ENCODE measurements at places on chromosomes 2 and 18. TPM values are rescaled to one million over a fixed set of nuclear protein-coding genes. Genes with fewer than 3 reads are reported as not detected.

Gene CRYGC
- total RNA-seq, result not detected

Gene CRYGD
- not detected for total RNA-seq

Gene FAHD2B
- total RNA-seq, result 3.7 TPM

Gene AGAP1
- 15.5 TPM for total RNA-seq

Gene NR4A2
- total RNA-seq, result 0.57 TPM

Measured in placental pericyte (primary cell).